Spleen (tissue), 13 donors: ENCODE measurements at places on chromosomes 4 and X. TPM values are rescaled to one million over a fixed set of nuclear protein-coding genes. Genes with fewer than 3 reads are reported as not detected.

EXOC1L gene
- not detected for polyA plus RNA-seq

ARSJ gene
- polyA plus RNA-seq: 0.07 TPM

- DNase-seq: no peak
Measured at GRCh38 chrX:120321520-120322281, 10.4 kb upstream of the TMEM255A start.

DNA sequence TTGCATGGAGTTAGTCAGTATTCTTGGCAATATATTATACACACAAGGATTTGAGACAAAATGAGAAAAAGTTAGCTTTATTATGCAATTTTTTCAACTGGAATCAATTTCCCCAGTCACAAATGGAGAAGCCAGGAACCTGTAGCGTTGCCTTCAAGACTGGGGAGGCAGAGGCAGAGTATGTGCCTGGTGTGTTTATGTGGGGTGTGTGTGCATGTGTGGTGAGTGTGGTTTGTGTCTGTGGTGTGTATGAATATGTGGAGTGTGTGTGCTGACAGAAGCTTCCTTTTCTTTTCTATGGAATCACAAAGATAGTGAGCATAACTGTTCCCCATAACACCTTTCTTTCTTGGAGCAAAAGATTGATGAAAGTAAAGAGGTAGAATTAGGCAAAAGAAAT, 37.0 kb downstream of the TNIP3 start:
- DNase-seq: no peak
